Kasumi-1 (cell line): ENCODE measurements at places on chromosomes 4 and X.

GRCh38 chr4:131547506-131547981 is 1601.5 kb upstream of the PCDH10 start:
- DNase-seq = no peak

- no peak for DNase-seq
Observed at GRCh38 chrX:154351183-154352011, 23.0 kb downstream of the FLNA start.

DNA sequence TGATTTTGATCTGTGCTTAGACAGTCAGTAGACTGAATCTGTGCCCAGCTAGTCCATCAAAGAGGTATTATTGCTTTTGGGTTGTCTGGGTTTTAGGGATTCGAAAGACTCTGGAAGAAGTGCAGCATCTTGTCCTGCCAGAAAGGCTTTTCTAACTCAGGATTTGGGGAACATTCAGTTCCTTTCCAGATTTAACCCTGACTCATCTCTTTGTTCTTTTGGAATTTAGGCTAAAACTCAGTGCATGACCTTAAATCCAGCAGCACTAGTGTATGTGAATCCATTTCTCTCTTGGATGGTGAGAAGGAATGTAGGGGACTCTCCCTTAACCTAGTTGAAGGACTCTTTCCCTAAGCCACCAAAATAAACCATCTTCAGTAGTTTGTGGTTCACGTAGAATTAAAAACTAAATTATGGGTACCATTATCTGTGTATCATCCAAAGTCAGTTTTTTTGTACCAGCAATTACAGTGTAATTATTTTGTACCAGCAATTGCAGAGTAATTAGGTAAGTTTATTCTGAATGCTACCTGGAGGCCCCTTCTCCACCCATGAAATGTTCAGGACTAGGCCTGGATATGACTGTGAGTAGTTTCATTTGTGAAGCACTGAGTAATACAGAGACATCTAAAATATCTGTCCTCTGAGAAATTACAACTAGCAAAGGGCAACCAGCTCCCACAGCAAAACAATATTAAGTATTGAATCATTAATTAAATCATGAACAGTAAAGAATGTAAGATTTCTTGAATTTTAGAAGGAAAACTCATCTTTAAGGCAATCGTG is 384.0 kb downstream of the TMA16 start:
- DNase-seq = no peak

DNA sequence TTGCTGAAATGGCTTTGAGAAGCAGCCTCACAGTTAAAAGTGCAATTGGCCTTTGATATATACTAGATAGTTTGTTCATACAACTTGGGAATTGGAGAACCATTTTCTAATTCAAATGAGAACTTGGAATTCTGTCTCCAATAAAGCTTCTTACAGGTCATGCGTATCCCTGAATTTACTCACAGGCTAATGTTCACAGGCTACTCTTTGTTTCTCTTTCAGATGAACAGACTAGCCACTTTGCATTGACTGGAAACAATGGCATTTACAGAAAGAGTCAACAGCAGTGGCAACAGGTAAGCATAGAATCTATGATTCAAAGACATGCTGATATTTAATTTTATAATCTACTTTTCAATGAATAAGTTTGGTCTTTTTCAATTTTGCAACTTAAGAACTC is 13.5 kb downstream of the AFF1 start:
- DNase-seq = no peak

DNA sequence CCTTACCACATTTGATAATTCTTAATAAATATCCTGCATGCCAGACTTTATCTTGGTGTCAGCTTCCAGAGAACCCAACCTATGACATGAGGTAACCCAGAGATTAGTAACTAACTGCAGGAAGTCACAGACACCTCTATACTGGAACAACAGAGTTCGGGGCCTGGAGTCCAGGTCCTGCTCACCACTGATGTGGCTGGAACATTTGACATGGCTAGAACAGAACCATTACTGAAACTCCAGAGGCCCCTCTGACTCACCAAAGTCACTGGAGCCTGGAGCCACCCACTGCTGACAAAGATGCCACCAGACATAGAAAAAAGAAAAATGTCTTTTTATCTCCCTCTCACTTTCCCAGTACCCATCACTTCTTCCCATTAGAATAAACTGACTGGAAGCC is 403.7 kb downstream of the MID1IP1 start:
- DNase-seq = no peak

DNA sequence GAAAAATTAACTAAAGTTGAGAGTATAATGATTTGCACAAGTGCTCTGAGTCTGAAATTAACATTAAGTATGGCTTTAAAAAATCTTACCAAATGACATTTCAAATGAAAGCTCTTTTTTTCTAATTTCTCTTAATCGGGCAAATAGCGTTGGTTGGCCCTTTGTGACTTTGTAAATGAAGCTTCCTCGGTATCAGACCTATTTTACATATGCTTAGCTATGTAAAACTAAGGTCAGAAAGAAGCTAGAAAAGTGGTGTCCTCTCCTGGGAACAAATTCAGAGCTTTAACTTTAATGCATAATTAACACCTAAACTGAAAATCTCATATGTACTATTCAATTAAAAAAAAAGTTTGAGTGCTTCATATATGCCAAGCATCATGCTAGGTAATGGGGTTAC is 62.7 kb downstream of the N4BP2 start:
- no peak for DNase-seq

GRCh38 chr4:180617196-180617595 is 1626.0 kb upstream of the TENM3 start:
- no peak for DNase-seq

GRCh38 chr4:137823007-137823406 is 290.7 kb upstream of the PCDH18 start:
- DNase-seq = no peak

- DNase-seq = no peak
Observed at GRCh38 chr4:140931911-140932310, 175.7 kb upstream of the TBC1D9 start.

DNA sequence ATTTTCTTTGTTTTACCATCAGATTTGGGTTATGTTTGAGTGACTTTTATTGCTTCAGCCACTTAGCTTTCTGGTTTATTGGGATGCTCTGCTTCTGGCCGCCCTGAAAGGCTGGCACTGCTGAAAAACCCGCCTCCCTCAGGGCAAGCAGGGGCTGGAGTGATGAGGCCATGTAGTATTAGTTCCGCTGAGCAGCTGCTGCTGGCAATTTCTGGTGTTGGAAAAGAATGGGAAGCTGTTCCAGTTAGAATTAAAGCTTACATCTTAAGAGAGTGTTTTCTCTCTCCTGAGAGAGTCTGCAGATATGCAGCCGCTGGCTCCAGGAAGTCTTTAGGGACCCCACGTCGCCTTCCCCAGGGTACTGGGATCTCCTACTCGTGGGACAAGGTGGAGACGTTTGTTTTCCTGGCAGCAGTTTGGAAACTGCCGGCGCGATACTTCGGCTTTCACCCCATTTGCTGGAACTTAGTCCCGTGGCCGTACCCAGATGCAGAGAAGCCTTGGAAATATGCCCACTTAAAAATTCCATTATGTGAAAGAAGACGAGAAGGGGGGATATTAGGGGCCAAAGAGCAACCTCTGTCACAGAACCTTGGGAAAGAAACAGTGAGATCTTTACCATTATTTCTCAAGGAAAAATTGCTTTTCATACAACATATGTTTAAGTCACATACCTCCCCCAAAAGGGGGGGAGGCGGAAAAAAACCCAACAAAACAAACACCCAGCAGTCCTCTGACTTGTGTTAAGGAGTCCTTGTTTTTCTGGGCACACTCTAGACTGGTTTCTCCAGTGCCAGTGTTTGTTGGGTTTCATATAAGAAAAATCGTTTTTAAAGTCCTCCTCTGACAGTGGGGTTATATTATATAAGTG is 72.6 kb downstream of the TMEM131L start:
- no peak for DNase-seq
